ENCODE measurements at places on chromosomes 4 and X. TPM values are rescaled to one million over a fixed set of nuclear protein-coding genes. Genes with fewer than 3 reads are reported as not detected.

- H3K27ac ChIP-seq, result no peak overlapping the region
- H3K27me3 ChIP-seq, result no peaks in the 10 kb centered on the region
- no peaks in the 10 kb centered on the region for H3K36me3 ChIP-seq
- H3K4me1 ChIP-seq, result peaks cover 12% of the 10 kb centered on the region
- DNase-seq, result no peak
These were observed 99.0 kb upstream of the OTUD4 start for GRCh38 chr4:145279122-145279960.

DNA sequence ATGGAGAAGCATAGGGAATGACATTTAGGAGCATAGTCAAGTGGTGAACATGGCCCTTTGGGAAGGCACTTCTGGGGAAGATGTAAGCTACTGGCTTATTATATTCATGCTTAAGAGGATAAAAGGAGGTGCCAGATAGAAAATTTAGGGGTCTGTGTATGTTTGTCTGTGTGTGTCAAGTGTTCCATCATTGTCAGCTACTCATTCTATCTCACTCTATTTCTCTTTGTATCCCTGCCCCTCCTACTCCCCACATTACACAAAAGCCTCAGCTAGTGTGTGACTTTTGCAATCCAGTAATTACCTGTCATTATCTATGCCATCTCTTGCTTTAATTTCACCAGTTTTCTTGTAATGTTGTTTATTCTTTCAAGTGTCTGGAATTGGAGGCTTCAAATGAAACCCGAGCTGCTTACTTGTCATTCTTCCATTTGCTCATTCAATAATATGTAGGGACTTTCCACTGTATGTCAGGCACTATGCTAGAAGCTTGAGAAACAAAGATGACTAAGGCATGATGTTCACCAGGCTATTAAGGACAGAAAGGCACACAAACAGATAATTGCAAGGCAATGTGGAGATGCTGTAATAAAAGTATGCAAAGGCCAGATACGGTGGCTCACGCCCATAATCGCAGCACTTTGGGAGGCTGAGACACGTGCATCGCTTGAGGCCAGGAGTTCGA lies 229.8 kb upstream of the TEX13C start:
- no peak overlapping the region for H3K27ac ChIP-seq
- no peaks in the 10 kb centered on the region for H3K4me1 ChIP-seq
- no peak for DNase-seq
- no peak overlapping the region for H3K4me3 ChIP-seq
- no peaks in the 10 kb centered on the region for H3K27me3 ChIP-seq

GPR50 gene
- total RNA-seq, result not detected

- no peak overlapping the region for H3K4me3 ChIP-seq
- H3K27me3 ChIP-seq, result no peaks in the 10 kb centered on the region
- no peaks in the 10 kb centered on the region for H3K4me1 ChIP-seq
- H3K36me3 ChIP-seq, result no peaks in the 10 kb centered on the region
- no peak overlapping the region for H3K27ac ChIP-seq
These were observed 228.2 kb upstream of the DIPK2B start for GRCh38 chrX:45428831-45429230.

DNA sequence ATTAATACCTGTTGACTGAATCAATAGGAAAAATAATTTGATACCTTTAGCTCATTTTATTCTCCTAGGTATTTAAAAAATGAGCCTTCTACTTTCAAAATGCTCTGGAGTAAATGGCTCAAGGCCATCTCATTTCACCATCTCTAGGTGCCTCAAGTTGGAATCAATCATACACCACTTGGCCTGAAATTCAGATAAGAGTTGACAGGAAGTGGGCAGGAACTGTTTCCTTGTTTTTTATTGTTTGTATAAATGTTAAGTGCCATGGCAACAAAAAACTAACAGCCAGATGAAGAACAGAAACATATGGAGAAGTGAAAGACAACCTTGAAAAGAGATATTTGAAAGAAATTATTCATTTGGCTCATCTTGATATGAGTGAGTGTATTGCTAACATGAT lies 12.4 kb downstream of the LIMCH1 start:
- H3K36me3 ChIP-seq, result no peaks in the 10 kb centered on the region
- no peak for DNase-seq
- no peak overlapping the region for H3K27ac ChIP-seq
- no peak overlapping the region for H3K4me3 ChIP-seq
- H3K27me3 ChIP-seq, result no peaks in the 10 kb centered on the region

- no peak for DNase-seq
- no peak overlapping the region for H3K27ac ChIP-seq
- H3K4me1 ChIP-seq, result peaks cover 34% of the 10 kb centered on the region
- H3K36me3 ChIP-seq, result no peaks in the 10 kb centered on the region
These were observed 63.4 kb downstream of the NFKB1 start for GRCh38 chr4:102564399-102565059.

GRCh38 chr4:100593935-100594334 lies 76.1 kb upstream of the EMCN start:
- DNase-seq, result no peak
- H3K36me3 ChIP-seq, result no peaks in the 10 kb centered on the region
- H3K4me1 ChIP-seq, result peaks cover 13% of the 10 kb centered on the region

DNA sequence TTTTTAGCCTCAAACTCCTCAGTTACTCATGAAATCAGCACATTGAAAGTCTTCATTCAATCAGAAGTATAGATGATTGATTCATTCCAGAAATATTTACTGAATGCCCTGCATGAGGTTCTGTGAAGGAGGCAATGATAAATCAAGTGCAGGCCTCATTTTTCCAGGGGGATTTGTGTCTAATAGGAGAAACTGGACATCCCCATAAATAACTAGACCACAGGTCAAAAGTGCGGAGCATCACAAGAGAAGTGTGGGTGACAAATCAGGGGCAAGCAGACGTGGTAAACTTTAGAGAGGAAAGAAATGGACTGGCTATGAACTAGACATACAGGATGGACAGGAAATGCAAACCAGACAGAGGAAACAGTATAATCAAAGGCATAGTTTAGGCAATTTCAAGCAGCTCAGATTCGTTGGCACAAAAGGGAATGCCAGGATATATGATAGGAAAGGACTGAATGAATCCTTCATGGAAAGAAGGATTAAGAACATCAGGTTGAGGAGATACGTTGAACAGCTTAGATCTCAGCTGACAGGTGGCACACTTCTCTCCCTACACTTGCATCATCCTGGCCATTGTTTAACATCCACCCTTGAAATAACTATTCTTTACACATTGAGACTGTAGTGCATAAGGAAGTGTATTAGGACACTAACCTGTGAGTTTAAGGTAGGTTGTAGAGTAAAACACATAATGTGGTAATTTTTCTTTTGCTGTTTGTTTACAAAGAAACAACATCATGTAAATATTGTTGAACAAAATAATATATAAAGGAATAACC lies 69.6 kb upstream of the RASGEF1B start:
- H3K27me3 ChIP-seq, result no peaks in the 10 kb centered on the region
- no peak for DNase-seq
- no peak overlapping the region for H3K27ac ChIP-seq
- no peak overlapping the region for H3K4me3 ChIP-seq

GRCh38 chrX:154019061-154019621 lies 561 bp downstream of the IRAK1 start:
- H3K4me1 ChIP-seq, result peaks cover 27% of the 10 kb centered on the region
- no peak for DNase-seq
- H3K27me3 ChIP-seq, result no peaks in the 10 kb centered on the region
- H3K4me3 ChIP-seq, result peak overlapping the region; percentile 57
- H3K36me3 ChIP-seq, result peaks cover 15% of the 10 kb centered on the region

DNA sequence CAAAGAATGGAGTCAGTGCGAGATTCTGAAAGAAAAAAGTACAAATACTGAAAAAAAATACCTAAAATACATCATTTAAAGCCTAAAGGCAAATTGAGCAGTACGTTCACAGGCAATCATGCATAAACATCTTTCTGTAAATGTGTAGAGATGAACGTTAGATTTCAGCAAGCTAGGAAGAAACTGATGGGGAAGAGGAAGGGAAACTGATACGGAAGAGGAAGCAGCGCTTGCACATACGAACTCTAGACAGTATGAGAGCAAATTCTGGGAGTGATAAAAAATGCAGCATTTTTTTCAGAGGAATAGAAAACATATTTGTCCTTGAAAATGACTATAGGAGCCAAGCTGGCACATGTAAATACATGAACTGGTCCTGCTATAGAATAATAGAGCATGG lies 9.4 kb downstream of the ANKRD50 start:
- peaks cover 16% of the 10 kb centered on the region for H3K4me1 ChIP-seq
- H3K27me3 ChIP-seq, result no peaks in the 10 kb centered on the region
- no peak overlapping the region for H3K27ac ChIP-seq

CLIC2 gene
- 15.5 TPM for total RNA-seq

GRCh38 chr4:127134490-127134889 lies 498.3 kb upstream of the INTU start:
- H3K36me3 ChIP-seq, result no peaks in the 10 kb centered on the region
- no peak overlapping the region for H3K27ac ChIP-seq
